ENCODE measurements at places on chromosomes 13 and 19.

DNA sequence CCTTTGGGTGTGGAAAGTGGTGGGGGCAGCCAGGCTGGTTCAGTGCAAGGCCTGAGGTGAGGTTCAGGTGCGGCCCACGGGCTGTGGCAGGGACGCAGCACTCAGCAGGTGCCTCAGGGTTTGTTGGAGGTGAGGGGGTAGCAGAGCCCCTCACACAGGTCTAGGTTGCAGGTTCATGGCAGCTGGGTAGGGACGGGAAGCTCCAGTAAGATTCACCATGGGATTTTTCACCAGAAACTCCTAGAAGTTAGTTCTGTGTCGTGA lies 14.0 kb downstream of the MCF2L start:
- DNase-seq, result no peak

- no peak for DNase-seq
Observed at GRCh38 chr19:47072323-47072722, 23.9 kb upstream of the TMEM160 start.

DNA sequence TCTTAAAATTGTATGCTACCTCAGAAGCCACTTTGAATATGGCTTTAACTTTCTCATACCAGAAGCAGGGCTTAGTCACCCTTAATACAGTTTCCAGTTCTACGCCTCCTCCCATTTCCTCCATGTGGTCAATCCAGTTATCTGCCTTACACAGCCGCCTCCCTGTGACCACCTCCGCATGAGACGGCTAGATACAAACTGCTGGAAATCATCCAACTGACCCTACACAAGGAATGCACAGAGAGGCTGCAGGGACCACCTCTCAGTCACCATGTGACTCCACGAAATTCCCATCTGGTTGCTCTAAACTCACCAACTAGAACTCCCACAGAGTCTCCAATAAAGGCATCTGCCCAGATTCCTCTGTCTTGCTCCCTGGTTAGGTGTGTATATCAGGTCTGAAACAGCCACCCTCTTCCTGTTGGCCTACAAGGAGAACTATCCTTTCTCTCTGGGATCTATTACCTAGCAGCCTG lies 6.8 kb downstream of the ZNF564 start:
- no peak for DNase-seq

DNA sequence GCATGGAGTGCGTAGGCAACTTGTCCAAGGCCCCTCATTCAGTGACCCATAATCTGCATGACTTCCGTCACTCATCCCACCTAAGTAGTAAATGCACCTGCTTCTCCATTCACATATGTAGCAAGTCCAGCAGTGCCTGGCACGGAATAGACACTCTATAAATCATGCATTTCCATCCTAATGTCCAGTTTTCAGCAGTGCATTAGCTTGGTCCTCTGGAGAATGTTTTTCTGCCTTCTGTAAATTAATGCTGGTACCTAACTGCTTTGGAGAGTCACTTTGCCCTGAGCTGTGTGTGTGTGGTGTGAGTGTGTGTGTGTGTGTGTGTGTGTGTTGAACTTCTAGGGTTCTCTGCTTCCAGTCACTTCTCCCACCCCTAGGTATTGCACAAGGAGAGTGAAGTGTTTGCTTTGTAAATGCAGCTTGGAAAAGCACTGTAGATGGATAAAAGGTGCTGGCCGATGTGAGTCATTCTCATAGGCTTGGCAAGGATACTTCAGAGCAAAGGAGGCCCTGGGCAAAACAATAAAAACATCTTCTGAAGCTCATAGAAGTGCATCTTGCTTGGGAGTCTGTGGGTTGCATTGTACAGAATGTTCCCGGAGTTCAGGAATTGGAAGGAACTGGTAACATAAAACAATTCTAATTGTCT lies 181.8 kb downstream of the KATNAL1 start:
- DNase-seq, result peak; percentile 31

- no peak for DNase-seq
Observed at GRCh38 chr13:80881495-80881894, 540.6 kb upstream of the SPRY2 start.

- no peak for DNase-seq
Observed at GRCh38 chr19:19470579-19470978, 44.8 kb downstream of the TSSK6 start.

DNA sequence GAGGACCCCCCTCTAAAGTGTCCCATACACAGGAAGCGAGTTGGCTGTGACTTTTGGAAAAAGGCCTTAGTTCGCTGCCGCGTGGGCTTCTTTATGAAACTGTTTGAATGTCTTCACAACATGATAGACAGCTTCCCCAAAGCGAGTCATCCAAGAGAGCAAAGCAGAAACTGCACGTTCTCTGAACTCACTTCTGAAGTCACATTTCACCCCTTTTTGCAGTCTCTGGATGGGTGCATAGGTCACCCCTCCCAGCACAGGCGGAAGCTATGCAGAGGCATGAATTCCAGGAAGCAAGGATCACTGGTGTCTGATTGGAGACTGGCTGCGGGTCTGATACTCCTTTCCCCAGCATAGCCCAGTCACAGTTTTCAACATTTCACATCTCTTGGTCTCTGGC lies 10.6 kb downstream of the GPI start:
- no peak for DNase-seq

GRCh38 chr19:725461-726089 lies 16.8 kb downstream of the PALM start:
- no peak for DNase-seq

GRCh38 chr19:34661357-34661756 lies 15.6 kb downstream of the SCGB2B2 start:
- no peak for DNase-seq

- DNase-seq, result no peak
Observed at GRCh38 chr19:49128545-49129237, 9.3 kb downstream of the PPFIA3 start.

DNA sequence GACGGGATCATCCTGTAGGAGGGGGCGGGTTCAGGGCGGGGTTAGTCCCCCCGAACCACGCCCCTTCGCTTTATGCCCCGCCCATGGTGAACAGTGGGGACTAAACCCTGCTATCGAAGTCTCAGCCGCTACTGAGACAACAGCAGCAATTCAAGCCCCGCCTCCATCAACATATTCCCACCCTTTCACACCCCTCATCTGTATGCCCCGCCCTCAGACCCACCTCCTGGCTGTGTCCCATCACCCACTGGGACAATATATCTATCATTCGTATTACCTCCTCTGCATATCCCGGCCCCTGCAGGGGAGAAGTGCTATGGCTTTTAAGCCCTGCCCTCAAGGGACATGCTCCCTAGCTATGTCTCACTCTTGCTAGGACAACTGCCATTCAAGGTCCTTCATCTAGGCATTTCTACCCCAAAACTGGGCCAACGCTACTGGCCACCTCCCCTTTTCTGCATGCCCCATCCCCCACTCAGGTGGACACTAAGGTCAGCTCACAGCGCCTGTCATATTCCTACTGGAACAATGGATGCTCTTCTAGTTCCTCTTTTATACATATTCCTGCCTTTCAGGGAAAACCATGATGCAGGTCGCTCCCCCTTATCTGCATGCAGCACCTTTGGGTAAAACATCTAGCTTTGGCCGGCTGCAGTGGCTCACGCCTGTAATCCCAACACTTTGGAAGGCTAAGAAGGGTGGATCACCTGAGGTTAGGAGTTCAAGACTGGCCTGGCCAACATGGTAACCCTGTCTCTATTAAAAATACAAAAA lies 11.9 kb downstream of the LRFN1 start:
- DNase-seq, result no peak

DNA sequence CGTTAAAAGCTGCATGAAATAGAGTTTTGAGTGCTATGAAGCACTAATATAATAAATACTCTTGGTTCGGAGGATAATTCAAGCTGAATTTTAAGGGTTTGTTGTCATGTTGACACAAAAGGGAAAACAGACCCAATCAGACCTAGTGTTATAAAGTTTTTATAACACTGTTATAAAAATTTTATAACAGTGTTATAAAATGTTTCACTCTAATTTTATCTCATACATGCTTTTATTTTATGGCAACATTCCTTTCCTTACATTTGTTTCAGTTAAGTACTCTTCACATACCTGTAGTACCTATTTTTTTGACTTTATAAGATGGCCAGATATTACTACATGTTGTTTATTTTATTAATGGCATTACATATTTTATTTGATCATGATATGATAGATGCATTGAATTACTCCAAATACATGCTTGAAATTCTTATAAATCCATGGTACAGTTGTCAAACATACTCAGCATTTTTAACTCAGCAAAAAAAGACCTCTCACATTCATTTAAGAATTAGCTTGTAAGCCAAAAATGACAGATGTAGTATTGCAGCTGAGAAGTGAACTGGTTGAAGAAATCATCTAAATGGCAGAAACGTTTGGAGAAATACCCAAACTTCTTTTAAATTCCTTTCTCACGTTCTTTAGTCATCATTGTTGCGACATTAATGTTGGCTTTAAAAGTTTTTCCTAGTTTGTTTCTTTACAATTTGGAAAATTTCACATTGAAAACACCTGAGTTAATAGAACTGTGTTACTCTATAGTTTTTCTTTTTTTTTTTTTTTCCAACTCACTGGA lies 104.5 kb downstream of the PIBF1 start:
- DNase-seq, result no peak

DNA sequence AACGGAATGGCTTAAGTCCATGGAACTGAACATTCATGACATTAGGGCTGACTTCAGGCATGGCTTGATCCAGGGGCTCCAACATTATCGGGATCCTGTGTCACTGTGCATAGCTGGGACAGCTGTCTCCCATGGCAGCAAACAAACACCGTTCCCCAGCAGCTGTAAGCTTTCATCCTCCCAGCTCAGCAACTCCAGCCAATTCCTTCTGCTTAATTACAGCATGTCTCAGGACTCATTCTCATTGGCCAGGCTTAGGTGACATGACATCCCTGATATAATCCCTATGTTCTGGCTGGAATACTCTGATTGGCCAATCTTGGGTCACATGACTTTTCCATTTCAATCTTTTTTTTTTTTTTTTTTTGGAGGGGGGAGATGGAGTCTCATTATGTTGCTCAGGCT lies 10.9 kb upstream of the TLE5 start:
- DNase-seq, result no peak

- no peak for DNase-seq
Observed at GRCh38 chr19:21147540-21147939, 5.7 kb downstream of the ZNF431 start.
